ENCODE measurements at places on chromosomes 13 and 19.

DNA sequence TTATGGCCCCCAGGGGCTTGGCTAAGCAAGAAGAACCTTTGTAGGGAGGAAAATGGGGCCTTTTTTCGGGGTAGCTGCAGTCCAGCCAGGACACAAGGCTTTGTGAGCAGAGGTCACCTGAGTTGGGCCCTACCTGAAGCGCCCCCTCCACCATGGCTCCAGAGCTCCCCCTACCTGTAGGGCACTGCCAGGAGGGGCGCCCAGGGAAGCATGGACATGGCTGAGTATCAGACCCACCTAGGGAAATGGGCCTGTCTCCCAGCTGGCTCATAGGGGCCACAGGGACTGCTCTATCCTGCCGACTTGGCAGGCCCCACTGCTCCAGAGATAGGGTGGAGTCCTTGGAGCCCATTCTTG, 9.0 kb upstream of the CEBPA start:
- DNase-seq: no peak

DNA sequence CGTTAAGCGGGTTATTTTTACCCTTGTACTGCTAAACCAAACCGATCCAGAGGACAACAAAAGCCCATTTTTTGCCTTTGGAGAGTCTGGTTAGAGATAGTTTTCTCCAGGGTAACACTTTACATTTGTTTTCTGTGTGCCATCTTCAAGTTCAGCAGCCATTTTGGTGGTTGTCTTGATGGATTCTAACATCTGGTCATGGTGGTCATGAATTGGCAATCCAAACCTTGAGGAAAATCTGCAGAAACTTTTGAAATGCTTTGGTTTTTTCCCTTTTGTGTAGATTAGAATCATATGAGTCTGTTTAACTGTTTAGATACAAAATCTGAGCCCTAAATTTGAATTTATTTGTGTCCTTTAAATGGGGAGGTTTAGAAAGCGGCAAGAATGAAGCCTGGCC, 16.6 kb downstream of the HNRNPM start:
- DNase-seq: no peak

- no peak for DNase-seq
Observed at GRCh38 chr19:28827382-28827781, 385.6 kb downstream of the UQCRFS1 start.

GRCh38 chr19:47778049-47778953, at the start of gene SELENOW:
Gene SELENOW (plus strand): TSS chr19:47778703. CDS start chr19:47778786, 83 bp downstream.
- peak; percentile 89 for DNase-seq

DNA sequence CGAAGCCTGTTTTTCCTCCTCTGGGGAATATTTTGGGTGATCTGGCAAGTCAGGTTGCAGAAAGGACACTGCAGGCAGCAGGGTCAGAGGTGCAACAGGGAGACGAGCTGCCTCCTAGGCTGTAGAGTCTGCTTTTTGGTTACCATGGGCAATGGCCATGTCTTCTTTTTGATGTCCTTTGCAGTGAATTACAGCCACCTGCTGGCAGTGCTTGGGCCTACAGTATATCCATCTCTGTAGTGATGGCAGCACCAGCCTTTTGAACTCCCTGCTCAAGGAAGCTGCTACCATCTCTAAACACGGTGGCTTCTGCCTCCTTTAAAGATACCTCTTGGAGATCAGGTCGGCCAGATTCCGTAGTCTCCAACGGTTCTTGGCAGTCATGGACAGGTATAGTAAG, 73.9 kb downstream of the WTIP start:
- no peak for DNase-seq
